ENCODE measurements at places on chromosomes 13 and 19. TPM values are rescaled to one million over a fixed set of nuclear protein-coding genes. Genes with fewer than 3 reads are reported as not detected.

CDKN2D gene
- total RNA-seq: 3.5 TPM

ZNF235 gene
- total RNA-seq: 6.5 TPM

ZNF865 gene
- 3.5 TPM for total RNA-seq

DACT3 gene
- 15.5 TPM for total RNA-seq

FFAR1 gene
- not detected for total RNA-seq

KLK14 gene
- 0.17 TPM for total RNA-seq

RASL11A gene
- 55.6 TPM for total RNA-seq

ZSCAN5A gene
- total RNA-seq: 11.2 TPM

LYPD4 gene
- total RNA-seq: not detected

ZNF845 gene
- 7.6 TPM for total RNA-seq

ESD gene
- total RNA-seq: 119 TPM

CNMD gene
- not detected for total RNA-seq

ZNF792 gene
- 5.2 TPM for total RNA-seq

GNG14 gene
- not detected for total RNA-seq

REXO1 gene
- 12.9 TPM for total RNA-seq

LILRB5 gene
- total RNA-seq: under 0.01 TPM

ZNF541 gene
- total RNA-seq: not detected

ELAVL3 gene
- 0.29 TPM for total RNA-seq

DACH1 gene
- 0.17 TPM for total RNA-seq

ZNF443 gene
- 2.0 TPM for total RNA-seq

SAMD1 gene
- total RNA-seq: 19.6 TPM

CATSPERD gene
- total RNA-seq: not detected

ERICH6B gene
- not detected for total RNA-seq

ZNF431 gene
- total RNA-seq: 3.1 TPM

C19orf85 gene
- not detected for total RNA-seq

MAP4K1 gene
- 0.58 TPM for total RNA-seq

SIGLEC8 gene
- total RNA-seq: not detected

TPTE2 gene
- total RNA-seq: not detected

KLF1 gene
- total RNA-seq: not detected
